ENCODE measurements at places on chromosomes 5 and 9.

DNA sequence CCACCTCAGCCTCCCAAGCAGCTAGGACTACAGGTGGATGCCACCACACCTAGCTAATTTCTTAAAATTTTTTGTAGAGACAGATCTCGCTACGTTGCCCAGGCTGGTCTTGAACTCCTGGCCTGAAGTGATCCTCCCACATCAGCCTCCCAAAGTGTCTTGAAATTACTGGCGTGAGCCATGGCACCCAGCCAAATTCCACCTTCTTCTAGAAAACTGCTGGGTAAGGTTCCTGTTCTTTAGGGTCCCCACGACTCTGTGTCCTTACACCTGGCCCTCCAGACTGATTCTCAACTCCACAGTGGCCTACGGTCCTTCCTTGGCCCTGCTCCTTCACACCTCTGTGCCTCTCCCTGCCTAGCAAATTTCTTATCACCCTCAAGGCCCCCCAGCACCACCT is 1.9 kb downstream of the MAPK9 start:
- H3K27me3 ChIP-seq, result no peaks in the 10 kb centered on the region
- peaks cover 4% of the 10 kb centered on the region for H3K36me3 ChIP-seq
- H3K27ac ChIP-seq, result no peak overlapping the region
- H3K4me3 ChIP-seq, result no peak overlapping the region
- no peak for DNase-seq
- H3K4me1 ChIP-seq, result peaks cover 27% of the 10 kb centered on the region

DNA sequence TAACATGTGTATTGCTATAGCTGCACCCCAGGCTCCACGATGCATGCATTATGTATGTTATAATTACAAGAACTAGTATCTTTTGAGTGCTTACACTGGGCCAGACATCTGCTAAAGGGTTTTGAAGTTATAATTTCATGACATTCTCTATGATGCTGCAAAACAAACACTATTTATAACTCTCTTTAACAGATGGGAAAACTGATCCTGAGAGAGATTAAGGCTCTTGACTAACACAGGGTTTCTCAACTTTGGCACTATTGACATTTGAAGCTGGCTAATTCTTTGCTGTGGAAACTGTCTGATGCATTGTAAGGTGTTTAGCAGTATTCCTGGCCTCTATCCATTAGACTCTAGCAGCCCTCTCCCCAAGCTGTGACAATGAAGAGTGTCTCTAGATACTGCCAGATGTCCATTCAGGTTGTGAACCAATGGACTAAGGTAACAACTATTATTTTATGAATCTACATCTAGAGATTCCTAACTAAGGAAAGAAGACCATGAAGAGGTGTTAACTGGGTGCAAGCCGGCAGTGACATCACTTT is 258.6 kb downstream of the ASTN2 start:
- no peaks in the 10 kb centered on the region for H3K4me1 ChIP-seq
- DNase-seq, result no peak
- no peak overlapping the region for H3K4me3 ChIP-seq
- H3K27me3 ChIP-seq, result no peaks in the 10 kb centered on the region

GRCh38 chr9:105355781-105356180 is 92.1 kb upstream of the FSD1L start:
- H3K4me1 ChIP-seq, result no peaks in the 10 kb centered on the region
- no peak overlapping the region for H3K27ac ChIP-seq
- no peak overlapping the region for H3K4me3 ChIP-seq
- peaks cover 7% of the 10 kb centered on the region for H3K36me3 ChIP-seq
- DNase-seq, result no peak
- H3K27me3 ChIP-seq, result no peaks in the 10 kb centered on the region

GRCh38 chr9:20405616-20406015 is 216.7 kb downstream of the MLLT3 start:
- H3K36me3 ChIP-seq, result no peaks in the 10 kb centered on the region
- H3K4me3 ChIP-seq, result no peak overlapping the region
- no peaks in the 10 kb centered on the region for H3K4me1 ChIP-seq
- no peak overlapping the region for H3K27ac ChIP-seq
- DNase-seq, result no peak
